ENCODE measurements at places on chromosomes 2 and 18.

- DNase-seq, result no peak
These were observed 256.4 kb downstream of the THSD7B start for GRCh38 chr2:137021763-137022162.

GRCh38 chr2:206958261-206958660, 18.9 kb downstream of the CPO start:
- no peak for DNase-seq

DNA sequence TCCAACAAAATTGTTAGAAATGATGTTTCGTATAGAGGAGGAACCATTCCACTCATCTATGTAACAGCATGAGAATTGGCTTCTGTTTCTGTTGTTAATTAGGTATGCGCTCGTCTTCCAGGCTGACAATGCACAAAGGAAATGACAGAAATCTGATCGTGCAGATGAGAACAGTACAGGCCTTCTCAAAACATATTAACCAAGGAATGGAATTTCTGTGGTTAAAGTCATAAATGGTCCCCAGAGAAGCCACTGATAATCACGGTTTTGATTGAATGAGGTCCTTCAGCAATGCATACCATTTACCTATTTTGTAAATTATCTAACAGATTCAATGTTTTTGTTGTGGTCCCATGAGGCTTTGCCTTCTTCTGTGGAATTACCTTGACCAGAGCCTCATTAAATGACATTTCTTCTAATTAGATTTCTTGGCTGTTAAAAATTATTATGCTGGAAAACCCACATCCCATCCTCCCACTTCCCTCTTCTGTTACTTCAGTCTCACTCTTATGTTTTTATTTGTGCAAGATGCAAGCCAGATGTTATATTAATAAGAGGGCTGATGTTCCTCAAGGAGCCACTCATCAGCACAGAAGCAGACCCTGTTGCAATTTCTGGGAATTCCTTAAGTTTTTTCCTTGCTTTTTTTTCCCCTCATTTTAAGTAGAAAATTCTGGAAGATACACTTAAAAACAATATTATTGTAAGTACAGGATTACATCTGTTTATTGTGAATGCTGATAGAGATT, 395.8 kb downstream of the PID1 start:
- DNase-seq, result no peak

DNA sequence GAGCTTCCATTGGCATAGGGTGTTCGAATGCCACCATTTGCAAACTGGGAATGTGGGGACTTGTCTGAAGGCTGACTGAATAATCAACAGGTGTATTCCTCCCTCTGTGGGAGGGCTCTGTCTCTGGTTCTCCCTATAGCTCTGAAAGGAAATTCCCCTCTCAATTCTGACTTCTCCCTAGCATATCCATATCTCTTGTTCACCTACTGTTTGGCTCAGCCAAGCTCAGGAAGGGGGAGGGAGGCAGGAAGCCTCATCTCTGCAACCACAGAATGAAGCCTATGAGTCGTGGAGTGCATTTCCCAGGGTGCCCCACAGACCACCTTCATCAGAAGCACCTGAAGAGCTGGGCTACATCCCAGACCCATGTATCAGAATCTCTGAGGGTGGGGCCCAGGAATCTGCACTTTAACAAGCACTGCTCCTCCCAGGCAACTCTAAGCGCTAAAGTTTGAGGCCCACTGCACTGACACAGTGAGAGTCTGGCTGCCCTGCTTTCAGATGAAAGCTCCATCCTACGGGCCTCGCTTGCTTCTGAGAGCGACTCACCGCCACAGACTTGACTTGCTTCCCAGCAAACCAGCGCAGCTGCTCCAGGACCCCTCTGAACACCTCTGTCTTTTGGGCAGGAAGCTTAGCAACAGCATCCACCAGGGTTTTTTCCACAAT, 32.0 kb downstream of the XDH start:
- no peak for DNase-seq

GRCh38 chr18:51614033-51614432, 416.6 kb upstream of the MEX3C start:
- DNase-seq, result no peak

- no peak for DNase-seq
These were observed 645.6 kb downstream of the NYAP2 start for GRCh38 chr2:226045080-226045479.

- DNase-seq, result no peak
These were observed 1179.0 kb upstream of the ACVR2A start for GRCh38 chr2:146665800-146666199.

GRCh38 chr2:42331569-42332284, 29.3 kb downstream of the COX7A2L start:
- DNase-seq, result no peak

- no peak for DNase-seq
These were observed 147.7 kb upstream of the RAB12 start for GRCh38 chr18:8461544-8461943.

DNA sequence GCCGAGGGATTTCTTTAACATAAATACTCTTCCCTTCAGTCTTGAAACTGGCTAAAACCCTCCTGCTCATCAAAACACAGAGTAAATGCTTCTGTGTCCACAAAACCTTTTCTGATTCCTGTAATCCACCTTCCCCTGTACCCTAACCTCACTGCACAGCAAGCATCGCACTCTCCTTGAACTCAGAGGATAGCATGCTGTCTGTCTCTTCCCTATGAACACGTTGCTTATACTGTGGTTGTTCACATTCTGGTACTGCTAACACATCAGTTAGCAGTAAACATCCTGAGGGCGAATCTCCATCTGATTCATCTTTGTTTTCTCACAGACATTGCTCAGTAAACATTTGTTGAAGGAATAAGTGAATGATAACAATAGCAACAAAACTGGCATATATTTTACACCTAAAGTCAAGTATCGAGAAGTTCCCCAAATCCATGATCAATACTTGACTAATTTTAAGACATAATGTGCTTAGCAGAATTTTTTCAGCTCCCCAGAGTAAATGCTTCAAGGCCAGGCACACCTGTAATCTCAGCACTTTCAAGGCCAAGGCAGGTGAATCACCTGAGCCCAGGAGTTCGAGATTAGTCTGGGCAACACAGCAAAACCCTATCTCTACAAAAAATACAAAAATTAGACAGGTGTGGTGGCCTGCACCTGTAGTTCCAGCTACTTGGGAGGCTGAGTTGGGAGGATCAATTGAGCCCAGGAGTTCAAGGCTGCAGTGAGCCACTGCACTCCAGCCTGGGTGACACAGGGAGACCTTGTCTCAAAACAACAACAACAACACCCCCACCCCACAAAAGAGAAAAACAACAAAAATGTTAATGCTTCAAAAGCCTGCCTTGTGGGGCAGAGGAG, 45.6 kb upstream of the LPIN2 start:
- DNase-seq, result no peak

DNA sequence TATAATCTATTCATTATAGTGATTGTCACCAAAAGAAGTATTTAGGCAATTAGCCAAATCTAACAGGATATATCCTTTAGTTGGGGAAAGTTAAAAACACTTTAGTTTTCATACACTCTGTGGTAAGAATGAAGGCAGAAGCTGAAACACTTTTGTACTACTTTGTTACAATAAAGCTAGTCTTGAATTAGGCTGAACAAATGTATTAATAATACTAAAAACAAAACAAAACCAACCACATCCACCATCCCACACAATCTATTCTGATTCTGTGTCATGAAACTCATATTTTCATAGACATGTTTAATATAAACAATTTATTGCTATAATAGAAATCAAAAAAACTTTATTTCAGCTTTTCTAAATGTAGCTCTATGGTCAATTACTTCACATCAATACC, 508.8 kb downstream of the ZEB2 start:
- DNase-seq, result no peak

DNA sequence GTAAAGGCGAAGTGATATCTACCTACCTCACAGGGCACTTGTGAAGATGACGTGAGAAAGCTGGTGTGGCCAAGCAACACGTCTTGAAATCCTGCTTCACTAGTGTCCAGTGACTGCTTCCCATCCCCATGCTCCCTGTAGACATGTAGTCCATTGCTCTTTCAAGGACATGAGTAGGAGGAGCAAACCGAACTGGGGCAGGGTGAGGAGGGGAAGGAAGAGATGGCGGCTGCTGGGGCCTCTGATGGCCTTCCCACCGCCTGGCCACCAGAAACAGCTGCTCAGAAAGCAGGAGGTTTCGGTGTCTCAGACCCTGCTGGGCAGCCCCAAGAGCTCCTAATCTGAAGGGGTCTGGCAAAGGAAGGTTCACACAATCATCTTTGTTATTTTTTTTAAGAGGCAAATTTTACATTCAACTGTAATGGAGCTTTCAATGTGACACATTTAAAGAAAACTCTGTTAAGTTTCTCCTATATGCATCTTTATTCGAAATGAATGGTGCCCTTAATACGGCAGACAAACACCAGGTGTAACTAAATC, 14.7 kb downstream of the CPLX4 start:
- no peak for DNase-seq

DNA sequence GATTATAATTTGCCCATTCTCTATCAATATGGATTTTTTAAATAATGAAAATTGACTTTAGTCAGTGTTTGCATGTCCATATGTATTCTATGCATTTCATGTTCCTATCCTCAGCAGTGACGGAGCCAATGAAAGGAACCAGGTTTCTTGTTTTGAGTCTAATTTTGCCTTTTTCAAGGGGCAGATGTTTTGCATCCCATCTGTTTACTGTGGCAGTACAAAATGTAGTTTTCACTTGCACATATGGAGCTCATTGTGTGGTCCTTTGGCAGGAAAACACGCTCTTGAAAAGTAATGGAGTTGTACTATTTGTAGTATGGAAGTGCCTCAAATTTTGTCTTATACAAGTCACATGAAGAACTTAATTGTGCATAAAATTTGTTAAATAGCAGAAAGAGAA, 127.8 kb downstream of the AGPS start:
- no peak for DNase-seq

DNA sequence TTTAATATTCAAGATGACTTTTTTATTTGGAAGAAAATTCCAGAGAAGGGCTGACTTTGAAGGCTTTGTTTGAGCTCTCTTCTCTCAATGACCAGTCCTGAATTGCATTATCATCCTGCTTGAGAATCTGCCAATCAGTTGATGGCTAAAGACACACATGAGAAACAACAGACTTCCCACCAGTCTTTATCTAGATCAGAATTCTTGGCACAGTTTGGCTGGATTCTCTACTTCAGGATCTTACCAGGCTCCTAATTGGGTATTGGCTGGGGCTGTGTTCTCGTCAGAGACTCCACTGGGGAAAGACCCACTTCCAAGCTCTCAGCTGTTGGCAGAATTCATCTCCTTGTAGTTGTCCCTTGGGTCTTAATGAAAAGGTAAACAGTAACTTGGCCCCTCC, 86.0 kb downstream of the WDSUB1 start:
- no peak for DNase-seq

DNA sequence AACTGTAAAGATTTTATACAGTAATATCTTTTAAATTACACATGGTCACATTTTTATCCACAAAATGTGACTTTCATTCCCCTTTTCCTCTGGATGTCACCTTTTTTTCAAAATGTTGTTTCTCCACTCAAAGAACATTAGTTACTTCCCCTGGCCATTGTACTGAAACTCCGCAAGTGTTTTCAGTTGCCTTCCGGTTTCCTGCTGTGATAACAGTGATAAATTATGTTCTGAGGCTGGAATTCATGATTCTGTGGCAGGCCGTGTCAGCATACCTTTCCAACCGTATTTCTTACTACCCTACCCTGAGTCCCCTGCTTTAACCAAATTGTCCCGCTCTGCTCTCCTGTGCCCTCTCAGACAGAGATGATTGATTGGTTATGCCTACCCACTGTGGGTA, 53.5 kb downstream of the MGAT5 start:
- DNase-seq, result no peak

GRCh38 chr2:28082131-28082530, 191.6 kb downstream of the BABAM2 start:
- no peak for DNase-seq

DNA sequence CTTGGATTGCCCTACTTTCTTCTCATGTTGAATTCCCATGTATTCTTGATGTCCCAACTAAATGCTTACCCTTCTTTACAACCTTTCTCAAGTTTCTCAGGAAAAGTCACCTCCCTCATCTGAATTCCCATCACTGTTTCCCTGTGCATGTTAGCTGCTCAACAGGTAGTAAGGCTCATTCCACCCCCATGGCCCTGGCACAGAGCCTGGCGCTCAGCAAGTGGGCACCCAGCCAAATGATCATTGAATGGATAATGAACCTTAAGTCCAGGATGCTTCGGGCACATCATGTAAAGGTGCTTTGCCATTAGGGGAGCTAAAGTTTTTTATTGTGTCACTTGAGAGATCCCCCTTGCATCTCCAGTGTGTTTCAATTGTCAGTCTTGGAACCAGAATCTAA, 124.0 kb downstream of the PKP4 start:
- no peak for DNase-seq

DNA sequence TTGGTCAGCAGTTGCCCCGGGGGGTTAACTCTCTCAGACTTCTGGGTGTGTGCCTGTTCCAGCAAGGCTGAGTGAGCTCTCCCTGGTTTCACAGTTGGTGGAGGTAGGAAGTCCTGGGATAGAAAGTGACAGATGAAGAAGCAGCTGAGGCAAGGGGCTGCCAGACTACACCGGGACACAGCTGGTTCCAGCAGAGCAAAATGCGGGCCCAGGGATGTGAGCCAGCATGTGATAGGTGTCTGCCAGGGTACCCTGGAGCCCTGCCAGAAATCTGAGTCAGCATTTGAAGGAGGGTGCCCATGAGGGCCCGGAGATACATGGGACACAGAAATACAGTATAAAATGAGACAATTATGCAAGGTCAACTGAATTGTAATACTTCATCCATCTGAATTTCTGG, 79.3 kb upstream of the LGALSL start:
- no peak for DNase-seq

DNA sequence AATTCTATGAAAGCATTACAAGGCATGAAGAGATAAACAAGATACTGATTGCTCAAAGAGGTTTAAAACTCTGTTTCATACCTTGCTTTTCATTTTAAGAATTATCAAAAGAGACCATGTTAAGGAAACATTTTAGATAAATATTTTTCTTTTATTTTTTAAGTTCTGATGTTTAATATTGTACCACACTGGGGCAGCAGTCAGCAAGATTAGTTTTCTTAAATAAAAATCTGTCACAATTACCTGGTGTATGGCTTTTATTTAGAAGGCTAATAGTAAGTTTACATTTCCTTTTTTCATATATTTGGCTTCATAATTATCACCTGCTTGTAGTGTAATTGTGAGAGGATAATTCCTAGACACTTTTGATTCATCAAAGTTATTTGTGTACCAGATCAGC, 46.4 kb downstream of the ZNF804A start:
- DNase-seq, result no peak

- DNase-seq, result no peak
These were observed 171.8 kb upstream of the KLF7 start for GRCh38 chr2:207337234-207338219.
